ENCODE measurements at places on chromosomes 1 and 21.

GRCh38 chr1:53270873-53271272, 32.6 kb upstream of the MAGOH start:
- DNase-seq: no peak

DNA sequence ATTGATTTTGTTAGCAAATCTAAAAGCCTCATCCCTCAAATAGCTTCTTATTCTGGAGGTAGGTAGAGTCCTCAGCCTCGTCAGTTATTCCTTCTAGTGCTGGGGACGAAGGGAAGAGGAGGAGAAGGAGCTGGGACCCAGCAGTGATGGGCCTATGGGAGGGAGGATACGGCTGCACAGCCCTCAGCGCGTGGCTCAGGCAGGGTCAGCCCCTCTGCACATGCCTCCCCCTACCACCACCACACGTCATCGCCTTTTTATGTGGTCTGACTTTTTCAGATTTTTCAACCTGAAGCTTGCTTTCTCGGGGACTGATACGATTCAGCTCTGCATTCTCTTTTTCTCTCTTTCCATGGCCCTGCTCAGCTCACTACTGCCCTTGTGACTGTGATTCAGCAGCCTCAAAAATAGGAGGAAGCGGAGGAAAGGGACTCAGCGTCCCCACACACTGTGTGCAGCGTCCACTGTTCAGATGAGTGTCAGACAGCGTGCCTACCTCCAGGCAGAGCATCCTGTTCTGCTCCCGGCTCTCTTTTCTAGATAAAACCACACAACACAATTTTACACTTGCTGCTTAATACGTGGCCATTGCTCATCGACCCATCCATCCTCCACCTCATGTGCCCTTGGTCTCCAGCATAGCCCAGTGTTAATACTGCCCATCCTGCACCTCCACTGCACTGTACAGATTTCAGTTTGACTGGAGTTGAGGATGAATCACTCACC, 827 bp downstream of the OR2B11 start:
- no peak for DNase-seq

- no peak for DNase-seq
These were observed 26.6 kb downstream of the ABCG1 start for GRCh38 chr21:42245331-42246193.

GRCh38 chr1:64295136-64295535, 91.7 kb downstream of the UBE2U start:
- no peak for DNase-seq

DNA sequence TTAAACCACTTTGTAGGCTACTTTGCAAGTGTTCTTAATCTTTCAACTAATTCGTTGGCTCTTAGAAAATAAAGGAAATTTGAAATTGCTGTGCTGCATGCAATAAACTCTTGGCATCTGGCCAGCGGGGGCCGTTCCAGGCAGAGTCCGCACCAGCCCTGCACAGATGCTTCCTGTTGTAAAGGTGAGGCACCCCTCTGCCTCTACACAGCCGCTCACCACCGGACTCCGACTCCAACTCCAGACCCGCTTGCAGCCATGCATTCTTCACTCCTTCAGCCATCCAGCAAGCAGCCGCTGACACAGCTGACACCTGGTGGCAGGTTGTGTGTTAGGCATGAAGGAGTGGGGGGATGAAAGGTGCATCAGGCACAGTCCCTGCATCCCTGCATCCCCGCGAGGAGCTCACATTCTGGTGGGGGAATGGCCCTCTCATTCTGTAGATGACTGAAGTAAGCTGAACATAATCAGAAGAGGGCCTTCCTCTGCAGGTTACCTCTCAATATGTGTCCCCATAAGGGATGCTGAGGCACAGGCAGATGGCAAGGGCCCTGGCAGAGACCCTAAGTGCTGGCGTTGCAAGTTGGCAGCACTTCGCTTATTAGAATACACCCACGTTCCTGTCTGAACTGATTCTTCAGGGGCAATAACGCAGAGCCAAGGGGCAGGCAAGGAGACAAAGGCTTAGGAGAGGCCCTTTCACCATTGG, 56.8 kb downstream of the GLIS1 start:
- peak; percentile 12 for DNase-seq

- no peak for DNase-seq
These were observed 21.4 kb upstream of the FMO1 start for GRCh38 chr1:171226747-171227370.

- no peak for DNase-seq
These were observed 122.0 kb downstream of the GLIS1 start for GRCh38 chr1:53616927-53617326.

- no peak for DNase-seq
These were observed 52.5 kb downstream of the ZNF697 start for GRCh38 chr1:119595606-119596005.

DNA sequence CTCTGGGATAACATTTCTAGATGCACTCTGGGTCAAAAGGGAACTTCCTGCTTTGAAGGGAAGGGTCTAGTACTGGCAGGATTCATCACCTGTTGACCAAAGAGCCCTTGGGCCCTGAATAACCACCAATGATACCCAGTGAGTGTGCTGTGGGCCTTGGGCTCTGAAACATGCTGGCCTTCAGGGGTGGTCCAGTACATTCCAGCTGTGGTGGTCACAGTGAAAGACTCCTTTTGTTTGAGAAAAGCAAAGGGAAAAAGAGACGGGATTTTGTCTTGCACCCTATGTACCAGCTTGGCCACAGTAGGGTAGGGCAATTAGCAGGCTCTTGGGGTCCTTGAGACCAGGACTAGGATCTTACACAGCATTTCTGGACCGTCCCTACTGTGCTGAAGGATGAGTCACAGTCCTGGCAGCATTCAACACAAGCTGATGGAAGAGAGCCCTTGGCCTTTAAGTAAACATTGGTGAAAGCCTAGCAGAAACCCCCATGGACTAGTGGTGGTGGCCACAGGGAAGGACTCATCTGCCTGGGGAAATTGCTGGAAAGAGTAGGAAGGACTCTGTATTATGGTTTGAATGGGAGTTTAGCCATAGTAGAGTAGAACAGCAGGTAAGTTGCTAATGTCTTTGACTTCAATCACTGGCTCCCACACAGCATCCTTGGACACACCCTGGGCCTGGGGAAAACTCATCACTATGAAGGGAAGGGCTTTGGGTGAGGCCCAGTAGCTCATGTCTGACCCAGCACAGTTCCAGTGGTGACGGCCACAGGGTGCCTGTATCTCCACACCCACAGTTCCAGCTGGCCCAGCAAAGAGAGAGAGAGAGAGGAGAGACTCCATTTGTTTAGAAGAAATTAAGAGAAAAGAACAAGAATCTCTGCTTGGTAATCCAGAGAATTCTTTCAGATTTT, 87.5 kb downstream of the COL24A1 start:
- DNase-seq: no peak

- peak; percentile 54 for DNase-seq
These were observed 127.4 kb upstream of the DPYD start for GRCh38 chr1:98048244-98048643.

DNA sequence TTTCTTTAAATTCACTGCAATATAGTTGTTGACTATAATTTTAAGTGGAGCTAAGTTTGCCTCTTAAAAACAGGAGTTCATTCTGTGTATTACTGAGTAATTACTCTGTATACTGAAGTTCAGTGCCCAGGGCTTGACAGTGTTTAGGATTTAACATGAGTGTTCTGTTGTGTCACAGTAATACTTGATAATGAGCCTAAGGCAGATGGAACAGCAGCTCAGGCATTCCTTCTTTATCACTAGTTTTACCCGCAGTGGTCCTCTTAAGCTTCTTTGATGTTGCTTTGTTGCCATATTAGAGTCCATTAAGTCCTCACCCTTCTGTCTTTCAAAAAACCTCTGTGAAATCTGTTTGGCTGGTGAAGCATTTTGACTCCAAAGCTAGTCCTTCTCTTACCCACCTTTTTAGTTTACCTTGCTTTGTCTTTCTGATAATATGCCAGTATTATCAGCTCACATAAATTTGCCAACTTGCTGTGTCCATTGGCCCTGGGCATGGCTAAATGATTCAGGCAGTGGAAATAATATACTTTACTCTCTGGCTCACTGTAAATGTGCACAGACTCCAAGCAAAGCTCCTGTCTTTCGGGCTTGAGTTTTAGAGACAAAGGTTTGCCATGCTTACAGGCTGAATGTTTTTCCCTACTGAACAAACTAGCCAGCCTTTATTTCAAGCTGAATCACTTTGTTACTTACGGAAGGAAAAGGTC, 17.7 kb downstream of the HIPK1 start:
- no peak for DNase-seq

GRCh38 chr21:37891972-37892371, 24.3 kb downstream of the KCNJ6 start:
- DNase-seq: no peak

DNA sequence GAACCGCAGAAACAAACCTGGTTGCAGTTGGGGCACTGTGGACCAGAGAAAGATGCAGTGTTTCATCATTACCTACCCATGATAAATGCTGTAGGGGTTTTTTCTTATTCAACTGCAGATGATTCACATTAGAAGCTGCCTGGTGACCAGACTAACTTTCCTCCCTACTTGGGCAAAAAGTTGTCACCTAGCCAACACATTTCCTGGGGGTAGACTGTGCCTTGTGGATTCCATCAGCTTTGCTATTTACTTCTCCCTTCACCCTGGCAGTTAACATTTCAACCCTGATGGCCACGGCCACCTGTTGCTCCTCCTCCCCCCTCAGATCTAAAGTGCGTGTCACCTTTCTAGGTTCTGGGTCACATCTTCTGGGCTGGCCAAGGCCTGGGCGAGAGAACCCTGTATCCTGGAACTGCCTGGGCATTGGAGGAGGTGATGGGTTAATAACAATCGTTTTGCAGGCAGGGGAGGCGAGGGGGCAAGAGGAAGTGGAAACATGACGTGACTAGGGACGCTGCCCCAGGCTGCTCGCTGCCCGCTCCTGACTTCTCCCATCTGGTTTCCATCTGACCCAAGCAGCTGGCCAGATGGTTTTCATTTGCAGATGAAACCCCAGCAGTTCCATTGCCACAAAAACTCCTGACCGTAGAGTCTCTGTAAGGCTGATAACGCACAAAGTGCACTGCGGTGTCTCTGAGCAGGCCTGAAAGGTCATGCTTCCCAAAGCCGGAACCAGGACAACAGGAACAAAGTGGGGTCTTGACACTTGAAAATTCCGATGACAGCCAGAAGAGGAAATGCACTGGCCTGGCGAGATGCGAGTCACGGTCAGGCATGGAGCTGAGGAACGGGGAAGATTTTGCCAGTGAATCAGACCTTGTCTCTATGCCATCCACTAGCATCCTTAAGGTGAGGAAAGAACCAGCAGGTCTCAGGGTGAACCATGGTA, 36.6 kb downstream of the CAPZB start:
- DNase-seq: no peak

DNA sequence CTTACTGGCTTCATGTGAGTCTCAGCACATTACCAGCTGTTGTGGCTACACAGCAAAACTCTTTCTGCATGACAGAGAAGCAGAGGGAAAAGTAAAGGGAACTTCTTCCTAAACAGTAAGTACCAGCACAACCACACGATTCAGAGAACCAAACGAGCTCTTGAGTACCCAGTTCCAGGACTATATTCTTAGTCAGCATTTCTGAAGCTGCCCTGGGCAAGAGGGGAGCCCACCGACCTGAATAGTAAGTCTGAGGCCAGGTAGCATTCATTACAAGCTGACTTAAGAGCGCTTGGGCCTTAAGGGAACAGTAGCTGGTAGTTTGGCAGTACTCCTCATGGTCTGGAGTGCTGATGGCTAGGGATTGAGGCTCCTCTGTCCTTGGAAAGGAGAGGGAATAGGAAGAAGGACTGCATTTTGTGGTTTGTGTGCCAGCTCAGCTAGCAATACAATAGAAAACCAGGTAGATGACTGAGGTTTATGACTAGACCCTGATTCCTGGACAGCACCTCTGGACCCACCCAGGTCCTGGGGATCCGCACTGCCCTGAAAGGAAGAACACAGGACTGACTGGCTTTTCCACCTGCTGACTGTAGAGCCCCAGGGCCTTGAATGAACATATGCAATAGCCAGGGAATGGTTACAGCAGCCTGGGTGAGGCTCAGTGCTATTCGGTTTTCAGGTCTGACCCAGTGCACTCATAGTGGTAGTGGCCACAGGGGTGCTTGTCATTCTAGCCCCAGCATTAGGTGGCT, 396.8 kb upstream of the PRMT6 start:
- DNase-seq: no peak

- DNase-seq: no peak
These were observed 66.6 kb downstream of the LRRC8C start for GRCh38 chr1:89699451-89699986.

DNA sequence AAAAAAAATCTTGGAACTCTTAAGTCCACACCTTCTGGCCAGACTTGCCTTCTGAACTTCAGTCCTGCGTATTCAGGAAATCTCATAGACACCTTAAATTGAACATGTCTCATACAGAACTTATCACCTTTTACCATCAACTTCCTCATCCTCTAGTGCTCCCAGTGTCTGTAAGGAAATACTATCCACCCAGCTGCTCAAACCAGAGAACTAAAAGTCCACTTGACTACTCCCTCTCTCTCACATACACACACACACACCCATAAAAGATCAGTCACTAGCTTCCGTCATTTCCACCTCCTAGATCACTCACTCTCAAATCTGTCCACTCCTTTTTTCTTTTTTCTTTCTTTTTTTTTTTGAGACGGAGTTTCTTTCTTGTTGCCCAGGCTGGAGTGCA, 10.9 kb upstream of the CAP1 start:
- DNase-seq: no peak

DNA sequence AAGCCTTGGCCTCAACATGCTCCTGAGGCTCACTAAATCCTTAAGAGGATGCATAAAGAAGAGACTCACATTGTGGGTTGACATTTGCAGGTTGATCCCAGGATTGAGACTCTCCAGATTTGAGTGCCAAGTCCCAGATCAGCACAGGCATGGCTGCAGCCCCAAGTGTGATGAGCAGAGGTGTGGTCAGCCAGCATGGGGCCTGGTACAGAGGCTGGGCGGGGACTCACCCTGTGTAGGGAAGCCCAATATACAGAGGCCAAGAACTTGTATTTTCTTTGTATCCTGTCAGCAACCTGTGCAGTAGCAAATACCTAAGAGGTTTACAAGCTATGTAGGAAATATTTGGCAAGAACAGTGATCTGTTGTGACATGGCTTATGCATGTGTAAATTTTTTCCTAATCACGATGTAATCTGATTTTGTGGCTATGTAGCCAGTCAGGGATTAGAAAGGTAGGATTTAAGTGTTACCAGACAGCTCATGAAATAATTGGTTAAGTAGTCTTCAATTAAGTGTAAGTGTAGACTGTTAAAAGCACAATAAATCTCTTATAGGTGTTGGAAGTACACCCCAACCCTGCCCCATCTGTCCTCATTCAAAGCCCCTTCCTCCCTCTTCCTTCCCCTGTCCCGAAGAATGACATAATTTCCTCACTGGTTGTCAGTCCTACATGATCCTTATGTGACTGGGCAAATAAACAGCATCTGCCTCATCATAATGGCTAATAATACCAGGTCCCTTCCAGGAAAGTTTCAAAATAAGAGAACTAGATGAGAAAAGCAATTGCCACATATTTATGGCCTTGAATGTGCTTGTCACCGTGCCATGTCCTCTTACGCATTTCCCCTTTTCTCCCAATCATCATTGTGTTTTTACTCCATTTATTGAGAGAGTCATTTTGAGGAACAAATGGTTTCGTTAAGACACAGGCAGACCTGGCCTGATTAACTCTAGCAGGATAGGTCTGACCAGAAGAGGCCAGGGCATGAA, 120.9 kb downstream of the HLX start:
- no peak for DNase-seq

GRCh38 chr1:43531906-43532584, 1.4 kb downstream of the PTPRF start:
- no peak for DNase-seq
